Stimulated activated naive CD8-positive, alpha-beta T cell treated with anti-CD3 and anti-CD28 coated beads, Interleukin-15, amount 100 ng/mL, for 72 hours (primary cell): ENCODE measurements at places on chromosomes 2 and 18.

GRCh38 chr2:223055140-223055539 lies 3.1 kb downstream of the KCNE4 start:
- DNase-seq, result no peak

- DNase-seq, result no peak
Measured at GRCh38 chr2:8679827-8680731, 1.8 kb upstream of the ID2 start.

GRCh38 chr2:117603567-117603966 lies 210.9 kb upstream of the DDX18 start:
- DNase-seq, result no peak

DNA sequence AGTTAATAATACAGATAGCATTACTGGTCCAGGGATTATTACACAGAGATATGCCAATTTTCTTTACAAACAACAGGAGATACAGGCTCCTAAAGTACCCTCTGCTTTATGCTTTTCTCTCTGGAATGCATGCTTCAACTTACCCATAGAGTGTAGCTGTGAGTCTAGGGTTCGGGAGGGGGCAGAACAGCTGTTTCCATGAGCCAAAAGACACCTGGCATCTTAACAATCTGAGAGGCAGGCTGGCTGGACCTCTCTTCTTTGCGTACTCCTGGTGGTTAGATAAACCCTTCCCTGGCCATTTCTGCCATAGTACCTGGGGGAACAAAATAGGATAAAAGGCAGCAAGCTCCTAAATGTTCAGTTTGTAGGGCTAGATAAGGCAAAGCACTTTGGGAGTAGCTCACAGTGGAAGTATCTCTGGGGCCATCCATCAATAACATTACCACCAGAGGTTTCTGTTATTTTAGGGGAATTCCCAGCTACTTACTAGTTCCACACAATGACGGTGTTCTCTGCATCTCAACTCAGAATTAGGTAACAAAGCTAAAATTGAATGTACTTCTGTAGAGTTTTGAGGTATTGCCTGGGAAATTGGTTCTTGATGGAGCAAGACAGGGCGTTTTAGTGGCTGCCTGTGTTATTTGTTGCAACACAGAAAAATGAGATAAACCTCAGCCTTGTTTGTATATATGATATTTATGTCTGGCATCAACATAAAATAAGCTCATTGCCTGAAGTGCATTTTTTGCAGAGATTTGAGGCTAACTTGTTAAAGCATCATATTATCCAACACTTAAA lies 6.2 kb upstream of the CCDC85A start:
- no peak for DNase-seq

DNA sequence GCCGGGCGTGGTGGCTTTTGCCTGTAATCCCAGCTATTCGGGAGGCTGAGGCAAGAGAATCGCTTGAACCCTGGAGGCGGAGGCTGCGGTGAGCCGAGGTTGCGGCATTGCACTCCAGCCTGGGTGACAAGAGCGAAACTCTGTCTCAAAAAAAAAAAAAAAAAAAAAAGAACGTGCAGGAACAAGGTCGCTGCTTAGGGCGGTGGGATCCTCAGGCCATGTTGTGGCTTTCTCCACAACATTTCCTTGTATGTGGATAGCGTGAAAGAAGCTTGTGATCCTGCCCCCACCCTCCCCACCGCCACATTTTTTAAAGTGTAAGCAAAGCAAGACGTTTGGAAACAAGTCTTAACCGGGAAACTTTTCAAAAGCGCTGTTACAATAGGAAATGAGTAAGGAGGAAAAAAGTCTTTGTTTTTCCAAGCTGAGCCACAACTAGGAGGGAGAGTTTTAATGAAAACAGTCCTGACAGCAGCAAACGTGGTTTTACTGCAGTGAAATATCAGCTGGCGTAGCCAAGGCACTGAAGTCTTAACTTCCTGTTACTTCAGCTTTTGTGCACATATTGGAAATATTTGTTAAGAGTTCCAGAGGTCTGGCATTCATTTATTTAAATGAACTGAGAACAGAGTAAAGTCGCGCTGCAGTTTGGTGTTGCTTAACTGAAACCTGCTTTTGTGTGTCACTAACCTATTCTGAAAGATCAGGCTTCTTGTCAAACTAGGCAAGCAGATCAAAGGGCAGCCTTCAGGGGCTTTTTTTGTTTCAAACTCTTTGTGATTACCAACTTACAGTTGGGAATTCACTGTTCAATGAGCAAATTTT lies 3.8 kb downstream of the TGIF1 start:
- DNase-seq, result peak; percentile 21
